ENCODE measurements at places on chromosomes 7 and 10.

DNA sequence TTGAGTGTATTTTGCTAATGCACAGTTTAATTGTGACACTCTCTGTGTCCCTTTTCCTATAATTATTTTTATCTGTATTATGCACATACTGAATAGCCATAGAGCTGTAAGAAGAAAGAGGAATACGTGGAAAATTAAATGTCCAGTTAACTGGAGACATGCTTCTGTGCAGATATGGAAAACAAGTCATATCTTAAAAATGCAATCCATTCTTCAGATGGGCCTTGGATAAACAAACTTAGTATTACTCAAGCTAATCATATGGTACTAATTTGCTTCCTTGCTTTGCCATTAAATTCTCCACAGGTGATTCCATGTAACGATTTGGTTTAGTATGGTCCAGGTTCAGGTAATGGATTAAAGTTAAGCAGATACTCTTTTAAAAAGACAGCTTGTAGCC lies 201.2 kb upstream of the CELF2 start:
- no peak for DNase-seq

- DNase-seq, result no peak
Observed at GRCh38 chr7:55575098-55575497, 2.8 kb upstream of the VOPP1 start.

DNA sequence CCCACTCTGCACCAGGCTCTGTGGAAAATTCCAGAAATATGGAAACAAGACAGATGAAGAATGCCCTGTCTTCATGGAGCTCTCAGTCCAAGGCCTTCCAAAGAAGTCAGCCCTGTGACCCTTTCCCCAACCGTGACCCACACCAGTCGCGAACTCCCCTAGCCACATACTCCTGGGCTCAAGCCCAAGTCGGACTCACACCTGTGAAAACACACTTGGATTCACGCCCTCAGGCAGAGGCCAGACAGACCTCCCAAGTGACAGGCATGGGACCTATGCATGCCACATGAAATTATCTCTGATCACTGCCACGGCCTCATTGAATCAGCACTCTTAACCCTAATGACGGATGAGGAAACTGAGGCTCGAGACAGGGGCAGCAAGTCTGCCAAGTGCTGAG lies 42.5 kb downstream of the ZCCHC24 start:
- no peak for DNase-seq

DNA sequence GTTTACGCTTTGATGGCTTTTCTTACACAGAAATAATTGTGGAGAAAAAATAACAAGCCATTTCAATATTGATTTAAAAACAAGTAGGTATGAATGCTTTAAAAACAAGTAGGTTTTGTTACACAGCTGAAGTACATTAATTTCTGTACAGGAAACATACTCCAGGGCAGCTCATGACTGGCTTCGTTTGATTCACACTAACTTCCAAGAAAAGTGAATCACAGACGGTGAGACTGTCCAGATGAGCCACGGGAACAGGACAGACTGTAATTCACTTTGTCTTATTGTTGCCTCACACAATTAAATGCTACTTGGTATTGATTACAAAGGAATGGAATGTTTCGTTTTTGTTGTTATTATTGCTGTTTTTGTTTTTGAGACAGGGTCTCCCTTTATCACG lies 26.6 kb upstream of the SNX10 start:
- no peak for DNase-seq

GRCh38 chr10:118944959-118945633 lies 84.4 kb upstream of the NANOS1 start:
- no peak for DNase-seq

DNA sequence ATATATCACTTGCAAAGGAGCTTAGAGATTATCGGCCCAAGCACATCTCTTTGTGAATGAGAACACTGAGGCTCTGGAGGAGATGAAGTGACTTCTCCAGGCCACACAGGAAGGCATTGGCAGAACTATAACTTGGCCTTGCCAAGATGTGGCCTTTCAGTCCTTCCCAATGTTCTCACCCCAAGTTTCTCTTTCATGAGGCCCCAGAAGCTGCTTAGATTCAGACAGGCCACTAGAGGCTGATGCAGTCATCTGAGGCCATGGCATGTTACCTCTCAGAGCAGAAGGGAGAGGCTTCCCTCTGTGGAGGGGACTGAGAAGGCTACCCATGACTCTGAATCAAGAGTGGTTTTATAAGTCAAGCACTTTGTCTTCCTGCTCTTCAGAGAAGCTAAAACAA lies 1003.7 kb downstream of the LRMDA start:
- no peak for DNase-seq

DNA sequence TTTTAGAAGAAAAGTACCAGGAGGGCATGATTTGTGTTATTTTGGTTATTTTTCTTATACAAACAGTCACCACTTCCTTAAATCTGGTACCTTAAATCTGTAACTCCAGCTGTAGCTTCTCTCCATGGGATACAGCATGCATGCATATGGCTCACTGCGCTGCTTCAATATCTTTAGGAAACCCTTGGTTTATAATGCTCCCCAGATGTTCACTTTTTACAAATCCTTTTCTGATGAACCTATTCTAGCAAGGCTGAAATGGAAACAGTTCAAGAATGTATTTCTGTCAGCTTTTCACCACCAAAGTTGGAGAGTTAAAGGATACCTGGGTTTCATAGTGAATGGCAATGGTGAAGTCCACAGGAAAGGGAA lies 50.9 kb downstream of the LAMB4 start:
- DNase-seq, result no peak

DNA sequence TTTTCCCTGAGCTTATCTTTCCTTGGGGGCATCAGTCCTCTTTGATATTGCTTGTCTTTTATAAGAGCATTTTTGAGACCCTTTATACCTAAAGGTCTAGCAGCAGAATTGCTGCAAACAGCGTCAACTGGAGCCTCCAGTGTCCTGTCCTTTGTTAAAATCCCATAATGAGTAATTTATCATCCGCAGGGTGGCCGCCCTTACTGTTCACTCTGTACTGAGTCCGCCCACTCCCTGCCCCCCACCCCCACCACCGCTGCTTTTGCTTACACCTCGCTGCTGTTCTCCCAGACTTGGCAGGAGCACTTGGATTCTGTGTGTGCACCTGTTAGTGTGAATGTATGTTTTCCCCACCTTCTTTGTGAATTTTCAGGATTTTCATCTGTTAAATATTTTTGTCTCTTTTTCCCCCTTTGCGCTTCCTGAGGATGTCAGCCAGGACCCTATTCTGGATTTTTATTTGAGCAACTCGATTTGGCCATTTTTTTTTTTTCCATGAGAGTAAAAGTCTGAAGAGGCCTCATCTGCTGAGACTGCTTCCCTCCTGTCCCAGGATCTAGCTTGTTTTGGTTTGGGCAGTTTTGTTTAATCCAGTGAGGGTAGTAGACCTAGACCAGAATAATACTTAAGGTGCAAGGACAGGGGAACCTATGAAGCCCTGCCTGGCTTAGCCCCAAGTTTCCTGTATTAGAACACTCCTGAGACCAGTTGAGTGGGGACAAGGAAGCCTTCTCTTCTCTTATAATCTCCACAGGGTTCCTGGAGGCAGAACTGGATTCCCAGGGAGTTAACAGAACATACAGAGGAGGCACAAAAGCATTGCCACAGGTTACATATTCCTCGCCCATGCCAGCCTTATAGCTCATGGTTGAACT lies 8.2 kb downstream of the AGFG2 start:
- no peak for DNase-seq

DNA sequence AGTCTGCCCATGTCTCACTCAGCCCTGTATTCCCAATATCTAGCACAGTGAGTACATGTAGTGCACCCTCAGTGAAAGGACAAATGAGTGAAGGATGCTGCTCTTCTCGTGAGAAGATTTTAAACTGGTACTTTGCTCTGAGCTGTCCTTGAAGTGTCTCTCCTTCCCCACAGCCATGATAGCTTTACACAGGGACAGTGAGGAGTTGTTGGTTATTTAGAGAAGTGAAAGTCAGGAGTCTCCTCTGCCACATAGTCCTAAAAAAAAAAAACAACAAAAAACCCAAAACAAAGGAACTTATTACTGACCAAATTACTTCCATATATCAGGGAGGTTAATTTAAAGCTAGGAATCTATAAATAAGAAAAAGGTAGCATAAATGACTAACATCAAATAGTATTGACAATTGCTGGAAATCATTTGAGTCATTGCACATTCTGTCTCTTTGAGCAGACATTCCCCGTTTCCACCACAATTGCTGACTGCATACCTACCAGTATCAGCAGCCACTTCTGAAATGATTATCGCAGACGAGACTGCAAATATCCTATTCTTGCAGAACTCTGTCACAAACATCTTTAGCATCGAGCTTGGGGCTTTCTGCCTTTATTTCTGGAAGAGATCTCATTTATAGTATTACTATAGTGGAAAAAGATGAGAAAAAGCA lies 202.1 kb downstream of the PTEN start:
- DNase-seq, result no peak

DNA sequence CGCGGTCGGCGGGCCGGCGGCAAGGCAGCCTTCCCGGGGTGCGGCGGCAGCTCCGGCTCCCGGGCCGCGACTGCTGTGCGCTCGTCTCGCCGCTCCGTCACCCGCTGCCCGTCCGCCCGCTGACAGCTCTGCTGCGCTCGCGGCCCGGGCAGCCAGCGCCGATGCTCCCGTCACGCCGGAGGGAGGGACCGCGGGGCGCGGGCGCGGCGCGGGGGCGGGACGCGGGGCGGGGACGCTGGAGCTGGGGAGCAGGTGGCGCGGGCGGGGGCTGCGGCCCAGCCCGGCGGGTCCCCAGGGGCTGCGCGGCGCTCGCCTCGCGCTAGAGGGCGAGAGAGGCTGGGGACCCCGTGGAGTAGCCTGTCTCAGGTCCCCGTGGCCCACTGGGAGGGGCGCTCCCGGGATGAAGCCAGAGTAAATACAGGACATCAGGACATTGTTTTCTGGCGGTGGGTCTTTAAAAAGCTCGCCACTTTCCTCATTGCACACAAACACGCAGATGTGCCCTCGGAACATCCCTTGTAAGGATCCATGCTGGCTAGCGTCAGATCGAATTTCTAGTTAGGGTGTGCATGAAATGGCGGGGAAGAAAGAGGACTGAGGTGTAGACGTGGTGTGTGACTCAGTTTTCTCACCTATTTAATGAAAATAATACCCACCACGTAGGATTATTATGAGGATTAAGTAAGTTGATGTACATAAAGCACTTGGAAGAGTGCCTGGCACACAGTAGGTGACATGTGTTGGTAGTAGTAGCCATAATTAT lies at the start of gene ELAPOR2:
TSS of gene ELAPOR2 (minus strand) at position 130 of the 763 bp plus-strand sequence. CDS start 141 bp downstream, outside the sequence.
- peak; percentile 43 for DNase-seq

DNA sequence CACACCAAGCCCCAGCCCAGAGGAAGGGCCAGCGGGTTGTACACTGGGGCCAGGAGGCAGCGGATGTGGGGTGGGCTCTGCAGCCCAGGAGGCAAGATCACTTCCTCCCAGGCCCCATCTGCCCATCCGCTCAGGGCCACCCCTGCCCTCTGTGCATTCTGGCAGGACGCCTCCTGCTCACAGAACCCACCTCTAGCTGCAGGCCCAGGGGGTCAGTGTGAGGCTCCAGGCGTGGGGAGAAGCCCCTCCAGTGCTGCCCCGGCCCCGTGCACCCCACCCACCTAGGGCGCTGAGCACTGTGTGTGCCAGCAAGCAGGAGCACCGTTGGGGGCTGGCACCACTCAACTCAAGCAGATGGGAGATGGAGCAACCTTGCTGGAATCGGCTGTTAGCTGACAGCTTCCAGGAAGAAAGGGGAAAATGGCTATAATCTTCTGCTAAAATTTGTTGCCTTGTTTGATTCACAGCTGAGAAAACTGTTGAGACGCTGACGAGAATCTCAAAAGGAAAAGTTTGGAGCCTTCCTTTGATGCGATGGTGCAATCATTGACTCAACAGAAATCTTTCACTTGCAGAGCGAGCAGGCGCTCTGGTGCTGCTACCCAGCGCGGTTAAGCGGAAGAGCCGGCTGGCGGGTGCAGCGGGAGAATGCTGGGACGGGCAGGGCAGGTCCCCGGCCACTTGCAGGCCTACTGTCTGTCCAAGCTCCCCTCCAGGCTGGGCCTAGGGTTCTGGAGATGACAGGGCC lies 276.1 kb downstream of the ELFN1 start:
- no peak for DNase-seq

- DNase-seq, result no peak
Observed at GRCh38 chr7:150830937-150831336, 21.4 kb upstream of the AOC1 start.

GRCh38 chr10:106866244-106866845 lies 298.2 kb downstream of the SORCS1 start:
- no peak for DNase-seq

GRCh38 chr7:105602325-105603305 lies 21.3 kb upstream of the EFCAB10 start:
- DNase-seq, result no peak

DNA sequence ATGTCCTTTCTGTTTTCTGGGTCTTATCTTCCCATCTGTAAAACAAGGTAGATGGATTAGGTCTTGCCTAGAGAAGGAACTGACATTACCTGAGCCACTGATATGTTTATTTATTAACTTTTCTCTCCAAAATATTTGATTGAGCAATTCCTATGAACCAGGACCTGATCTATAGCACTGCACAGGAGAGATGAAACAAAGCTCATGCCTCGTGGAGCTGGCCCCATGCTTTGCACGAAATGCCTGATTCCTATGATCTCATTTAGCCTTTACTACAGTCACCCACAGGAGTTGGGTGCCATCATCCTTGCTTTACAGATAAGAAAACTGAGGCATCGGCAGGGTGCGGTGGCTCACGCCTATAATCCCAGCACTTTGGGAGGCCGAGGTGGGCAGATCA lies 48.2 kb upstream of the ZMIZ1 start:
- no peak for DNase-seq

DNA sequence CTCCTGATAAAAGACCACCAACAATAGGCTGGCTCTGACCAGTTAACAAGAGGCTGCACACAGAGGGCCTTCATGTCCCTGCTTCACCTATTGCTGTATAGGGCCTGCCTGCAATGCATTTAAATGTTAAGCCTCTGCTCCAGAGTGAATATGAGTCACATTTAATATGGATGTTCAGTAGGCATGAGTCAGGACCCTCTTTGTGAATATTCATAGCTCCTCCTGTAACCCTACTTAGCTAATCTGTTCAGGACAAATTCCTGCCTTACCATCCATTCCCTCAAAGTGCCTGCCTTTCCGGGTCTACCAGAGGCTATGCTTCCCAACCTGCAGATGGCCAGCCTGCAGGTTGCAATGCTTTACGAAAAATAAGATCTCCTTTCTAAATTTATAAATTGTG lies 32.5 kb downstream of the ARHGAP22 start:
- no peak for DNase-seq

- no peak for DNase-seq
Observed at GRCh38 chr7:28613262-28613661, 200.9 kb downstream of the CREB5 start.

- no peak for DNase-seq
Observed at GRCh38 chr10:7011994-7012393, 398.8 kb downstream of the SFMBT2 start.

All from activated naive CD4-positive, alpha-beta T cell (primary cell).